Choroid plexus epithelial cell (primary cell): ENCODE measurements at places on chromosomes 2 and 18.

DNA sequence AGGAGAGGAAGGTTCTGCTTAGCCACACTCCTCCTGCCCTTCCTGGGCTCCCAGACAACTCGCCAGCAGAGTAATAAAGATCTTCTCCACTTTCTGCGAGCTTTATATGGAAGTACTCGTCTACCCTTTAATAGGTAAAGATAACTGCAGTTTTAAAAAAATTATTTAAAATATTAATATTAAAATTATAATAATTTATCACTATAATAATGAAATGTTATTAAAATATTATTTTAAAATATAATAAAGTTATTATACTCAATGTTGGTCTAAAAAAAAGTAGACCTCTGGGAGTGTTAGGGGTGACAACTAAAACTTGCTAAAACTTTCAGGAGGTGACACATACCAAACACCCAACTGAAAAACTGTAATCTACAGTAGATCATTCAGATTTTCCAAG is 81.5 kb downstream of the RBM43 start:
- DNase-seq: no peak

DNA sequence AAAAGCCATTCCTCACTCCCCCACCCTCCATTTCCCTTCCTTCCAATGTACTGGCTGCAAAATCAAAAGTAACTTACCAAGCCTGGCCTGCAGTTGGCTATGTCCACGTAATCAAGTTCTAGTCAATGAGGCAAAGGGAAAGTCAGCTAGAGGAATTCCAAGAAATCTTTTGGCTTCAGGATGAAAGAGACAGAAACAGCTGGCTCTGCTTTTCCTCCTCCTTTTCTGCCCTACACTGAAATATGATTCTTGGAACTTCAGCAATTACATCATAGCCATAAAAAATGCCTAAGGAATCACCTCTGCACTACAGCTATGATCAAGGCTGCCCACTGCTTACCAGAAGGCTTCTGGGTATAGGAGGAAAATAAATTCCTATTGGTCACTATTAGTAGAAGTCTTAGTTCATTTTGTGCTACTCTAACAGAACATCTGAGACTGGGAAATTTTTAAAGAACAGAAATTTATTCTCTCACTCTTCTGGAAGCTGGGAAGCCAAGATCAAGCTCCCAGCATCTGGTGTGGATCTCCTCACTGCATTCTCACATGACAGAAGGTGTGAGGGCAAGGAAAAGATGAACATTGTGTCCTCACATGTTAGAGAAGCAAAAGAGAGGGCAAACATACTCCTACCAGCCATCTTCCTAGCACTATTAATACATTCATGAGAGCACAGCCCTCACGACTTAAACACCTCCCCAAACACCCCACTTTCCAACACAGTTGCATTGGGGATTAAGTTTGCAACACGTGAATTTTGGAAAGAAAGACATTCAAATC is 219.9 kb downstream of the TMX3 start:
- DNase-seq: peak; percentile 91

GRCh38 chr2:171482877-171483276 is 39.4 kb upstream of the CYBRD1 start:
- peak; percentile 27 for DNase-seq

- DNase-seq: peak; percentile 67
Measured at GRCh38 chr2:25651066-25651465, 22.3 kb downstream of the DTNB start.

GRCh38 chr2:15142069-15142689 is 419.0 kb downstream of the NBAS start:
- DNase-seq: no peak

DNA sequence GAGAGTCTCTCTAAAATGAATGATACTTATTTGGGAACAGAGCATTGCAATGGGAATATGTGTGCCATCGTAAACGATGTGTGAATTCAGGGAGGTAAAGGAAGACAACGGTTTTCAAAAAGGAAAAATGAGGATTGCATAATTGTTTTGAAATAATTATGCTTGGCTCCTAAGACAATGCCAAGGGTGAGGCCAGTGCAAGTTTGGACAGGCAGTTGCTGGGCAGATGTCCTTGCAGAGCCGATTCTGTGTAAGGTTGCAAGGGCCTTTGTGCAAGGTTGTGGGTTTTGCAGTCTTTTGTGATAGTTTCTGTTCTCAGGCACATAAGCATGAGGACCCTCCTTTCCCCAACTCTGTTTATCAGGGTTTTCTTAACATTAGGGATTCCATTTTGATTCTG is 70.0 kb upstream of the ZNF236 start:
- DNase-seq: no peak
